ENCODE measurements at places on chromosomes 4 and X.

GRCh38 chr4:8688908-8689445, 96.4 kb downstream of the CPZ start:
- DNase-seq, result no peak

GRCh38 chr4:38189445-38189844, 229.2 kb downstream of the PTTG2 start:
- peak; percentile 94 for DNase-seq

DNA sequence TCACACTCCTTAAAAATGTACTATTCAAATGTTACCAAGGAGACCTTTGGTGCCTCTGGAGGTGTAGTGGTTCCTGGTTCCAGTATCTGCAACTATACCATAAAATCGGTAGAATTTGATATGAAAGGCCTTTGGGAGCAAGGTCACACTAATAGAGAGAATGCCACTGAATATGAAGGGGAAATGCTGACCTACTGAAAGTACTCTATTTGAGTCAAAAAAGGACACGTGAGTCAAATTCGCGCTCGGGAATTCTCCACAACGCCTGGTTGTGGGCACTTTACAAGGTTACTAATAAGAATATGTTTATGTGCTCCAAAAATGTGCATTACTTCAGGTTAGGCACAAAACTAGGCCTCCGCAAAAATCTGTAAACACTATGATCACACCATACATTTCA, 39.5 kb upstream of the RELL1 start:
- DNase-seq, result no peak

GRCh38 chr4:178086320-178086719, 644.1 kb upstream of the AGA start:
- DNase-seq, result no peak

DNA sequence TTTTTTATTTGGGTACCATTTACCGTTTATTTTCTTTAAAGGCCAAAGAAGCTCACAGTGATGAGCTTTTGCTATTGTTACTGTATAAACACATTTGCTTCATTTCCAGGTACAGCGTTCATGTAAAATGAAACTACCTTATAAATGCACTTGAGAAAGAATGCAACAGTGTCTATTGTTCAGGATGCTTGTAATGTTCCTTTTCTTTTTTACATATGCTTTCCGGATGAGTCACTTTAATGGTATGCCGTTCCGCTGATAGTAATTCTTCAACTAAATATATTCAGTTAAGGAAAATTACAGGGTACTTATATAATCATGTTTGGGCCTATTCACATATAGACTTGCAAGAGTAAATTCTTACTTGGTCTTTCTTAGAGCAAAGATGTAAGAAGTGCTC, 354.9 kb downstream of the RPA4 start:
- no peak for DNase-seq

GRCh38 chr4:85028910-85029309, 62.4 kb upstream of the WDFY3 start:
- DNase-seq, result no peak

- no peak for DNase-seq
Measured at GRCh38 chr4:85769009-85769408, 294.1 kb downstream of the ARHGAP24 start.

DNA sequence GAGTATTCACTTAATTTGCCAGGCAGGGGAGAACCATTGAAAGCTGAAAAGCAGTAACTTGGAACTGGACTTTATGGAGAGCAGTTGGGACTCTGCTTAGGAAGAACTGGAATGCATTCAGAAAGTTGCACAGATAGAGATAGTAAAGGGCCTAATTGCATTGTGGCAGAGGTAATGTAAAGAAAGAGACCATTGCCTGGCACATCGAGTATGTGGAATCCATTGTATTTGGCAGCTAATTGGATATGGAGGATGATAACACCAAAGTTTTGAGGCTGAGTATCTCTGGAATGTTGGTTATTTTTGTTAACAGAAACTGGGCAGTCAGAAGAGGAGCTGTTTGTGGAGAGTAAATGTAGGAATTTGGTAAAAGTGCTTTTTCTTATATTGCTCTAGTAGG, 169.9 kb downstream of the BMPR1B start:
- no peak for DNase-seq

DNA sequence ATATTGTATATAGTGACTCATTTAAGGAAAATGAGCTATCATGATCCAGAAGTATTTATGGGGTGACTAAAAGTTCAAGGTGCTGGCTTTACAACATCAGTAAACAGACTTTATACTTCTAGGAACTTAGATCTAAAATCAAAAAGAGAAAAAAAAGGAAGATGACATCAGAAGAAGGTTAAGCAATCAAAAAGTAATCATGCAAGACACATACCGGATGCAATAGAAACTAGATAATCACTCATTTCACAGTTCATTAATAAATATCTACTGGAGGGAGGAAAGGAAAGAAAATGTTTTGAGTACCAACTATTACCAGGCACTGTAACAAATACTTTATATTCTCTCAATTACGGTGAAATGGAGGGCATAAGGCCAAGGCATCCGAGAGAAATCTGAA, 276.4 kb downstream of the SPRY1 start:
- DNase-seq, result peak; percentile 72

GRCh38 chrX:111353793-111354192, 58.2 kb downstream of the DCX start:
- DNase-seq, result no peak

GRCh38 chr4:3328814-3329663, 36.2 kb downstream of the RGS12 start:
- no peak for DNase-seq

DNA sequence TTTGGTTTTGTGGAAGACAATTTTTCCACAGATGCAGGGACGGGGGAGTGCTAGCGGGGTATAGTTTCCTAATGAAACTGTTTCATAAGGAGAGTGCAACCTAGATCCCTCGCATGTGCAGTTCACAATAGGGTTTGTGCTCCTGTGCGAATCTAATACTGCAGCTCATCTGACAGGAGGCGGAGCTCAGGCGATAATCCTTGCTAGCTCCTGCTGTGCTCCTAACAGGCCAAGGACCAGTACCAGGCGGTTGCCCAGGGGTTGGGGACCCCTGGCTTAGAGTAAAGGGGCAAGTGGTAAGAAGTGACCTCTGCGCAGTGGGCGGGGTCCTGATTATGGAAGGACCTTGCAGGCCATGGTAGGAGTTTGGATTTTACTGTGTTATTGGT, 3.8 kb downstream of the SCML1 start:
- DNase-seq, result no peak

DNA sequence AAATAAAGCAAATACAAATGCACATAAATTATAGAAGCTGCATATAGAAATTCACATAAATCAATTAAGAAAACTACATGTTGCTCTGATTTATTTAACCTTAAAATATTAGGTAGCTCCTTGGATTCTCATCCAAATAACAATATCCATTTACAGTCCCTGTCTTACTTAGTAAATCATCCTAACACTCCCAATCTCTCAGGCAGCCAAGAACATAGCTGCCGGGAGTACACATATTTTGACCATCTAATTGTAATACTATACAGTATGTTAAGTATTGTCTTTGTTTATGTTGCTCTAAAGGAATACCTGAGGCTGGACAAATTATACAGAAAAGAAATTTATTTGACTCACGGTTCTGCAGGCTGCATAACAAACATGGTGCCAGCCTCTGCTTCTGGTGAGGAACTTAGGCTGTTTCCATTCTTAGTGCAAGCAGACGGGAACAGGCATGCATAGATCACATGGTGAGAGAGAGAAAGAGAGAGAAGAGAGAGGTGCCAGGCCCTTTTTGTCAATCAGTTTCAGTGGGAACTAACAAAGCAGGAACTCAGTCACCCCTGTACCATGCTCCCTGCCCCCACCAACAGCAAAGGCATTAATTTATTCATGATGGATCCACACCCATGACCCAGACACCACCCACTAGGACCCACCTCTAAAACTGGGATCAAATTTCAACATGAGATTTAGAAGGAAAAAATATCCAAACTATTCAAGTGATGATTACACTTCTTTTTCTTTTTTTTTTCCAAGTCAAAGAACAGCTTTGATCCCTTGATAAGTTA, 614.8 kb upstream of the TECRL start:
- no peak for DNase-seq

DNA sequence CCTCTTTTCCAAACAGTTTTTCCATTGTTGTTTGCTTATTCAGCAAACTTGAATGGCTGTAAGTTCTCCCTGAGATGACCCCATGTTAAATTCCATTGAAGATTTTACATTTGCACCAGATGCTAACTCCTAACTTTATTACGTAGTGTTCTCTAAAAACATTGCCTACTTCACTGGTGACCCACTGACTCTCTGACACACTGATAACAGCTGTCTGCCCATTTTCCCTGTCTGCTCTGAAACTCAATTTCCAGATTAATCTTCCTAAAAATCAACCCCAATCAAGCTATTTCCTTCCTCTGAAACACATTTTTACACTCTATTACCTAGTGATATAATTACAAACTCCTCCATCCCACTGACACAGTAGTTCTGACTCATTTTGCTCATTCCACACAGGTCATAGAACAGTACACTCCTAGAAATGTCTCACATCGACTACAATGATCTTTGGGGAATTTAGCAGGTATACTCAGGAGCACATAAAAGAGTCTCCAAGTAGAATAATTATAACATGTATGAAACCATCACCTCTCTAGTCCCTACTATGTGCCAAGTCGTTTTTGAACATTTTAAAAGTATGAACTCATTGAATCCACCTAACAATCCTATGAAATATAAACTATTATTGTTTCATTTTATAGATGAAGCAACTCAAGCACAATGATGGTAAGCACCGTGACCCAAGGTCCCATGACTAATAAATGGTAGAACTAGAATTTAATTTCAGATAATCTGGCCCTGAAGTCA, 210.9 kb downstream of the SLIT2 start:
- no peak for DNase-seq

GRCh38 chr4:85452058-85452731, 22.8 kb upstream of the ARHGAP24 start:
- DNase-seq, result no peak

DNA sequence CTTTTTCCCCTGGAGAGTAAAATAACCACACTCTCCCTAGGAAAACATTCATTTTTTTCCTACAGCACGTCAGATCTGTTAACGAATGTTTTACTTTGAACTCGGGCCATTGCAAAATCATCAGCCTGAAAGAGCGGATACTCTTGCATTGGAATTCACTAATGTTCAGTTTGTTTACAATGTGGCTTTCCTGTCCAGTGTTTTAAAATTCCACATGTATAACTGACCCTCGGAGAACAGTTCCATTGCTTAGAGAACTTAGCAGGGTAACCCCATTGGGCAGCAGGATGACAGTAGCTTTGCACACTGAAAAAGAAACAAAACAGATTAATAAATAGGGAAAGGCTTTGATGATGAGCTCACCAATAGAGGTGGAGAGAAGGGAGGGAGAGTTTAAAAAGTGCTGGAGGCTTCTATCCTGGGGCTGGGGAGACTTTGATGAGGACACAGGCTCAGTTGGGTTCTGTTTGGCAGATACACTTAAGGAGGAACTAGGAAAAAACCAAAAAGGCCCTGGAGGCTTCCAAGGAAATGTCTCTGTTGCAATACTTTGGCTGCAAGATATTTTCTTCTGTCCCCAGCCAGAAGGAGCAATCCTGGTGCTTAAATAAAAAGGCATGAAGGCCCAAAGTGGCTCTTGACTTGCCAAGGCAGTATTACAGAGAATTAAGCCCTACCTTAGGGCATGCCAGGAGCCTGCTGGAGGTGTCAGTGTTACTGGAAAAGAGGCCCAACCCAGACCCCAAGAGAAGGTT, 143.1 kb downstream of the ARSF start:
- DNase-seq, result no peak

DNA sequence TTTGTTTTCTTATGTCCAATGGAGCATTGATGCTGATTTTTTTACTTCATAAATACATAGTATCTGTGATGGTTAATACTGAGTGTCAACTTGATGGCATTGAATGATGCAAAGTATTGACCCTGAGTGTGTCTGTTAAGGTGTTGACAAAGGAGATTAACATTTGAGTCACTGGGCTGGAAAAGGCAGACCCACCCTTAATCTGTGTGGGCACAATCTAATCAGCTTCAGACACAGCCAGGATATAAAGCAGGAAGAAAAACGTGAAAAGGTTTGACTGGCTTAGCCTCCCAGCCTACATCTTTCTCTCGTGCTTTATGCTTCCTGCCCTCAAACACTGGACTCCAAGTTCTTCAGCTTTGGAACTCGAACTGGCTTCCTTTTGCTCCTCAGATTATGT, 230.6 kb upstream of the SPRY1 start:
- no peak for DNase-seq

GRCh38 chrX:103927030-103927429, 35.4 kb upstream of the TMSB15B start:
- DNase-seq, result no peak

Measured in suppressor macrophage treated with lipopolysaccharide for 1 hour (primary cell).